ENCODE measurements at places on chromosomes 4 and X. TPM values are rescaled to one million over a fixed set of nuclear protein-coding genes. Genes with fewer than 3 reads are reported as not detected.

Gene RAB41
- total RNA-seq = not detected

Gene UGT2A3
- total RNA-seq = not detected

Gene SMR3B
- total RNA-seq = not detected

Gene CCDC160
- total RNA-seq = 0.33 TPM

Gene CBR4
- total RNA-seq = 21.3 TPM

Gene KANTR
- 6.5 TPM for total RNA-seq

Gene RENBP
- 75.0 TPM for total RNA-seq

Gene ADRA2C
- total RNA-seq = 0.36 TPM

Gene POU3F4
- not detected for total RNA-seq

Gene ANK2
- 118 TPM for total RNA-seq

Gene PPP4R3C
- total RNA-seq = not detected

Gene GLRB
- 1.5 TPM for total RNA-seq

Gene GPR78
- total RNA-seq = not detected

Gene CT45A3
- total RNA-seq = not detected

Gene TMEM144
- total RNA-seq = 11.6 TPM

Gene OTUD6A
- total RNA-seq = not detected

Gene MAGEA4
- not detected for total RNA-seq

Gene MND1
- total RNA-seq = 5.2 TPM

Gene VEGFD
- total RNA-seq = 0.34 TPM

Gene RRAGB
- 27.3 TPM for total RNA-seq

Gene FABP2
- not detected for total RNA-seq

Gene TEX11
- not detected for total RNA-seq

Gene F11
- total RNA-seq = not detected

Gene EMCN
- not detected for total RNA-seq

Gene TCEAL2
- not detected for total RNA-seq

Gene PHOX2B
- total RNA-seq = not detected

Gene SYN1
- not detected for total RNA-seq

Gene GPC4
- total RNA-seq = not detected

Gene PDCL2
- not detected for total RNA-seq

Gene GASK1B
- total RNA-seq = 25.1 TPM

Gene GPR50
- total RNA-seq = not detected

Gene EGF
- total RNA-seq = 1.7 TPM

Gene PRKG2
- 1.8 TPM for total RNA-seq

Gene SMIM43
- total RNA-seq = not detected

Gene COL4A6
- total RNA-seq = not detected

Gene PCDH18
- total RNA-seq = 1.5 TPM

Gene ATP1B4
- not detected for total RNA-seq

Gene ADAM29
- total RNA-seq = not detected

Gene RP2
- 17.9 TPM for total RNA-seq

Gene MTNR1A
- total RNA-seq = not detected

Gene AASDH
- 22.2 TPM for total RNA-seq

Gene NAA11
- total RNA-seq = not detected

Gene ERVMER34-1
- total RNA-seq = 0.33 TPM

Gene SMC1A
- total RNA-seq = 33.8 TPM

Gene AVPR2
- not detected for total RNA-seq

Gene HTN3
- total RNA-seq = not detected

Gene TRAM1L1
- total RNA-seq = 5.1 TPM

Gene SHROOM4
- 5.9 TPM for total RNA-seq

Gene TASL
- total RNA-seq = not detected

Gene PGRMC2
- 22.3 TPM for total RNA-seq

Gene PPP1R2C
- not detected for total RNA-seq

Gene MAGEC2
- total RNA-seq = not detected

Gene ADAMTS3
- 1.00 TPM for total RNA-seq

Gene GK
- 63.6 TPM for total RNA-seq

Gene ESX1
- not detected for total RNA-seq

Gene MAGEB2
- total RNA-seq = not detected
